ENCODE measurements at places on chromosomes 4 and X.

DNA sequence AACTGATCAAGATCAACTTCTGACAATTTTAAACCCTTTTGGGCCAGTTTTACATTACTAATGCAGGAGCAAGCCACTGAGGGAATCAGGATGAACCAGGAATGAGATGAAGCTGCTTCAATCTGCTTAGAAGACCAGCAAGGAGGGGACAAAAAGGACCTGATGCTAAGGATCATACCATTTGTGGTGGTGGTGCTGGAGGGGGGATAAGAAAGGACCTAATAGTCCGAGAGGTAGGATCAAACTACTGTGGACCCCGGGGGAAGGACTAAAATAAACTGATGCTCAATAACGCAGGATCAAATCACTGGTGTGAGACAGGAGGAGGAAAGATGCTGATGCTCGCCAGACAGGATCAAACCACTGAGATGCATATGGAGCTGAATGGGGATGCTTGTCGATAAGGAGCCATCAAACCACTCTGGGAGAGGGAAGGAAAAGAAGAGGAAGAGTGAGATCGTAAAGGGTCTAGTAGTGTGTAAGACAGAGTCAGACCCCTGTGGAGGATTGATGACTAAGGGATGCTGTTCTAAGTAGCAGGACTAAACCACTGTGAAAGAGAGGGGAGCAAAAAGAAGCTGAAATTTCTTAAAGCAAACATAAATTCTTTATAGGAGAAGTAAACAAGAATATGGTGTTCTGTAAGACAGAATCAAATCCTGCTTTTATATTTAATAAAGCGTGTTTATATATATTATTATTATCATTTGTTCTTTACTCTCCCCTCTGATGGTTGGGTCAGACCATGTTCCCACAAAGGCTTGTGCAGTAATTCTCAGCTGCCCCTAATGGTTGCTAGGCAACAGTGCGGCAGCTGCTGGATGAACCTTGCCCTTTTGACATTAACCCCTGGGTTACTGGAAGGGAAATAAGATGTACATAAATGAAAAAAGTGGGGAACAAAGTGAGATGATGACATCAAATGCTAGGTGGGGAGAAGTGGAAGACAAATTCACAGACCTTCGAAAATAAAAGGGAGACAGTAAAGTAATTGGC is 432.5 kb upstream of the FGF16 start:
- no peak for DNase-seq

DNA sequence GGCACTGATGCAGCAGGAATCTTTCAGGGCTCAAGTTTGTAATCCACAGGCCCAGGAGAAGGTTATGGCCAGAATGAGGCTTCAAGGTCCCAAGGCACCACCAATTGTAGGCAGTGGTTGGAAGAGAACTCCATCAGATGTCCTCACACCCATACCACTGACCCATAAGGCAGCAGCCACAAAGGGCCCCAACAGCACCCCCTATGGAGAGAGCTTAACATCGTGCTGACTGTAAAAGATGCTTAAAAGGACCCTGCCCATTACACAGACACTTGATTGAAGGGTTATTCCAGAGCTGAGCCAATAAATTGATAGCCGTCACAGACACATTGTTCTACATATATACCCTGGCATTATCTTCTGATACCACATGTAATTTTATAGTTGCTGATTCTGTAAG is 113.7 kb downstream of the SOWAHB start:
- no peak for DNase-seq

DNA sequence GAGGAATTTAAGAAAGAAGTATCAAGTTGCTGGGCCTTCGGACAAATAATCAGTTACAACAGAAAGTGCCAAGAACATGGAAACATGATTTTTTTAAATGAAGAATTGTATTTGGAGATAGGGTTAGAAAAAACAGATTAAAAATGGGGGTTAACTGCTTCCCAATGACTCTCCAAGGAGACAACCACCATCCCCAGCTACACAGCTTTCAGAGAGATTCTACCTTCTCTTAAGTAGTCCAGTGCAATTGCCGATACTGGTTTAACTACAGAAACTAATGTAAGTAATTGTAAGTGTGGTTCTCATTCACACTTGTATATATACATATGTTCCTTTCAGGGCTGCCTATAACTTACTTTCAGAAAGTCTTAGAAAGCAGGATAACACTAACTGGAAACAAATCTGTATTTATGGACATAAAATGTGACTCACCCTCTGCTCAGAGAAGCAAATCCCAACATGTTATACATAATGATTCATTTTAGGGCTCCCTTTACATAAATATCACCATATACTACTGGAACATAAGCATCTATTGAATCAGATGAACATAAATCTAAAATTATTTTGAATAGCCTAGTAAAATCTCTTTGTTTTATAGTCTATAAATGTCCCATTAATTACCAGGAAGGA is 248.9 kb upstream of the UGT8 start:
- DNase-seq, result no peak

- no peak for DNase-seq
Measured at GRCh38 chr4:55925241-55925640, 23.5 kb upstream of the CEP135 start.

GRCh38 chr4:98994474-98995182 is 893 bp upstream of the METAP1 start:
- DNase-seq, result no peak

DNA sequence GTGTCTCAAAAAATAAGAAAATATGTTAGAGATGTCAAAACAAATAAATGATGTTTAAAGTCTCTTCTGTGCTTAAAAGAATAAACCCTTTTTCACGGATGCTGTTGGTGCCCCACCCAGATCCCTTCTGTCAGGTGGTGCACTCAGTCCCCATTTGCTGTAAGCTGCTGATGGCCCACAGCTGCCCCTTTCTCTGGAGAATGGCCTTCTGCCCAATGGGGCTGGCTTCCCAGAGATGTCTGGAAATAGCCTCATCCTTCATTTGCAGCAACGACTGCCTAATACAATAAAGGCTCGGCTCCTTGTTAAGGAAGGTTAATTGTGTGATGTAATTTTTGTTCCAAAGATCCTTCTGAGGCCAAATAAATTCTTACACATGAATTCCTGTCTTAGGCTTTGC is 31.8 kb downstream of the ETNPPL start:
- DNase-seq, result no peak

- DNase-seq, result no peak
Measured at GRCh38 chr4:156939801-156940200, 31.8 kb downstream of the PDGFC start.

DNA sequence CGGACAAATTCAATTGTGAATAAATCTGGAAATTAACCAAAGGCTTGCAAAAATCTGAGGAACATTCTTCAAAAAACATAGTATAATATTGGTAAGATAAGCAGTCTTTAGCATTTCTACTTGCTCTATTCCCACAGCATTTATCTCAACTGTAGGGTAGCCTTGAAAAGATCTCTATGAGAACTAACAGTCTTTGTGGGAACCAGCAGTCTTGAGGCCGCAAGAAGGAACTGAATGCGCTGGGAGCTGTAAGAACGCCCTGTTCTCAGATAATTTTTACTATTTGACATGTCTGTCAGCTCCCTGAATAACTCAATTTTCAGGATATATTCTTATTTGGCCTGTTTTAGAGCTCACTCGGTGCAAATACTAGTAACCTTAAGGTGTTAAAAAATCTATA is 519.3 kb upstream of the CXorf51A start:
- DNase-seq, result no peak

GRCh38 chr4:169337510-169337909 is 66.8 kb upstream of the SH3RF1 start:
- no peak for DNase-seq

DNA sequence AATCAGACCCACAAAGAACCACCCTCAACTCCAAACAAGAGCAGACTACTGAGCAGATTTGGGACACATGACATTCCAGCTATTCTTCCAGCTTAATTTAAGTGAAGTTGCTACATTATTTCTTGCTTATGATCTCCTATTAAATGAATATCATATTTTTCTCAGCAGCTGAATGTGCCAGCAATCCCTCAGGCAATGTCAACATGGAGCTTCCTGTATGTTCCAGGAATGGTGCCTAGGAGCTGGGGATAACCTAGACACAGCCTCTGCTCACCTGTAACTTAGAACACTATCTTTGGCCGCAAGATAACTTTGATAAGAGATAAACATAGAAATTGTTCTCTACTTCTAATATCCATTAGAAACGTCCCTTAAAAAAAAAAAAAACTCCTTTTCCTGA is 274.4 kb upstream of the RASGEF1B start:
- no peak for DNase-seq

DNA sequence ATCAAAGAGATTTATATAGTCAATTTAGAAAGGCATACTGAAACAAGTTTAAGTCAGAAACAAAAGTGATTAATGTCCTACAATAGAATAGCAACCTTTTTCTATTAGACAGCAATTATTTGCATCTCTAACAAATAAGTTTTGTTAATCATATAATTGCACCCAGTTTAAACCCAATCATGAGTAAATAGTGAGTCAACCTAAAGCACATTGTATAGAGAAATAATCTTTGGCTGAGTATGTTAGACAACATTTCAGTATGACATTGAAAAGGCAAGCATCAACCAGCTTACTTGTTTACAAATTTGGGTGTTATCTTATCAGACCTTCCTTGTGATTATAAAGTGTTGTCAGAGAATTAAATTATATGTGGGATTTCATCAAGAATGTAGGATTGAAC is 209.5 kb downstream of the IL15 start:
- no peak for DNase-seq

DNA sequence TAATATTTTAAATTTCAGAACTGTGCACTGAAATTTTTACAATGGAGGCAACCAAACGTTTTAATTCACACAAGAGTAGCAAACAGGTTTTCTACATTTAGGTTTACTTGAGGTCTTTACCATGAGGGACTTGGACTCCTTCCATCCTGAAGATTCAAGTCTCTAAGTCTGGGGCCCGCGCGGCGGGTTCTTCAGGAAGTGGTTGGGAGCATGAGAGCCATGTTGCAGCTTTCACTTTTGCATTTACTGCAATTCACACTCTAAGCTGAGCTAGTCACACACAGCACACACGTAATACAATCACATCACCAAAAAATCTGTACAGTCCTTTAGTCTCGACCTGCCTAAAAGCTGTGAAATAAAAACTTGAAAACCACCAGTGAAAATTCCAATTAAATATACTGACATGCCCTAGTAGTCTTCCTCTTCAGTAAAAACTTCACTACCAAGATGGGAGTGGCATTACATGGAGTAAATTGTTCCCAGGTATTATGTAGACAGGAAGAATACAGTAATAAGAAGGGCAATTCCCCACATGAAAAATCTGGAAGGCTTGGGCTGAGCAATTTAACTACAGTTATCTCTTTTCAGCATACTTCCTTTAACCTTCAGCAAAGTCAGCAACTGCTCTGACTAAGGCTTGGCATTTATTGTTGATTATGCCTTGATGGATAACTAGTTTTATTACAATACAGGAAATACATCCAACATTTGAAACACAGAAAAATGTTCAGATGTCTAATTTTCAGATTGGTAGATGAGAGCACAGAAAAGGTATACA is 571.1 kb upstream of the DIPK2B start:
- DNase-seq, result peak; percentile 55

- DNase-seq, result no peak
Measured at GRCh38 chr4:53840643-53841042, 223.8 kb downstream of the CHIC2 start.

DNA sequence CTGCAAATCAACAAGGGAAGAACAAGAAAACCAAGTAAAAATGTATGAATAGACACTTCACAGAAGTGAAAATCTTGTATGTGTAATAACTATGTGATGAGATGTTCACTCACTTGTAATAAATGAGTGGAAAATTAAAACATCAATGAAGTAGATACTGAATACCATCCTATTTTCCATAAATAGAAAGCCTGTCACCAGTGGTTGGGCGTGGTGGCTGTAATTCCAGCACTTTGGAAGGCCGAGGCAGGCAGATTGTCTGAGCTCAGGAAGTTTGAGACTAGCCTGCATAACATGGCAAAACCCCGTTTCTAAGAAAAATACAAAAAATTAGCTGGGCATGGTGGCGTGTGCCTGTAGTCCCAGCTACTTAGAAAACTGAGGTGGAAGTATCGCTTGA is 53.5 kb upstream of the SOD3 start:
- no peak for DNase-seq

GRCh38 chr4:89860971-89861370 is 24.0 kb upstream of the SNCA start:
- DNase-seq, result no peak

DNA sequence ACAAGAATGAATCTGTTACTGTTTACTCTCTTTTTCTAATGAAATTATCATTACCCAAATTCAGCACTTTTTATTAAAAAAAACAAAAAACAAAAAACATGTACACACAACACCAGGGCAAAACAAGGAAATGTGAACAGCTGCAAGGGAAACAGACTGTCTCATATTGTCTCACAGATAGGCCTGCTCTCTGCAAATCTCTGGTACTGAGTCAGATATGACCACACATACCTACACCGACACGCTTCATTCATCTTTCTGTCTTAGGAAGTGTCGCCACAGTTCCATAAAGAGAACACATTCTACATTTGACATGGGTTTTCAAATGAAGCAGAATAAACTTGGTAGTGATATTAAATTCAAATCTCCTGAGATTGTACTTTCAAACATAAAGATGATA is 92.2 kb upstream of the GPR34 start:
- no peak for DNase-seq

DNA sequence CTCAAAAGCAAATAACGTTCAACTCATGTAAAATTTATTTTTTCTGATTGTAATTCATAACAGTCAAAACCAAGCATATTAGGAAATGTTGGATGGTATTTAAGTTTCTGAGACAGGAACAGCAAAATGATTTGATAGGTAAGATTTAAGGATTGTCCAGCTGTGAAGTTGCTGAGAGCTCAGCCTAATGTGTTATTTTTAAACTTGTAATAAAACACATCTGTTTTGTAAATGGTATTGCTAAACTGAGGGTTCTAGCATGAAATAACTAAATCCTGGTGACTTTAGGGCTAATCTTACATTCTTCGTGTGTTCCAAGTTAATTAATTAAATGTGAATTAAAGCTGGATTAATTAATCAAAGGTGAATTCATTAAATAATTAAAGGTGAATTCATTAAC is 13.3 kb downstream of the TLR10 start:
- DNase-seq, result no peak

- no peak for DNase-seq
Measured at GRCh38 chr4:159787901-159788300, 685.0 kb downstream of the RAPGEF2 start.

GRCh38 chrX:15311119-15311518 is 4.3 kb downstream of the ASB11 start:
- DNase-seq, result no peak

GRCh38 chr4:3112609-3113469 is 38.4 kb downstream of the HTT start:
- no peak for DNase-seq

GRCh38 chr4:133565379-133565778 is 416.3 kb downstream of the PCDH10 start:
- no peak for DNase-seq

Measured in CD4-positive, alpha-beta T cell treated with Interleukin-15 for 4 hours (primary cell).